ENCODE measurements at places on chromosomes 1 and 21.

DNA sequence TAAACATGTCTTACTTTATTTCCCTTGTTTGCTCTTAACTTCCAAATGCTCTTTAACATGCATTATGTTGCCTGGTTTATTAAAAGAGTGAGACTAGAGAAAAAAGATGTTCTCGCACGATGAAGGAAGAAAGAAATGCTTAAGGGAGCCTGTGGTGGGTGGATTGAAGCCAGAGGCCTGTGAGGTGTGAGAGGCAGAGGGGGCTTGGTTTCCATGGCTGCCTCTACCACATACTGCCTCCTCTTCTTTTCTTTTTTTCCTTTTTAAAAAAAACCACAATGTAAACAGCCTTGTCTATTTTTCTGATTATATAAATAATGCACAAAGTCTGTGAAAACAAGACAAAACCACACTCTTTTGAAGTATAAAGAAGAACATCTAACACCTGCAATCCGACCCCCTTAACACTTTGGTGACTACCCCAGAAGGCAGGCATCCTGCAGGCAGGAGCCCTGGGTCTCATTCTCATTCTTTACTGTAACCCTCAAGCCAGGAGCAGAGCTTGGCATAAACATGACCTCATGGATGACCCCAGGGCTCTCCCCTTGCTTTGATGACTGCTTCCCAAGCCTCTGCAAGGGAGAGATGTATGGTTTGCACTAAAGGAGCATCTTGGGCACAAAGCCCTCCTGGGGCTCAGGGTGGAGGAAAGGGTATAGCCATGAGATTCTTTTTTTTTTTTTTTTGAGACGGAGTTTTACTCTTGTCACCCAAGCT, 10.1 kb upstream of the PARP1 start:
- no peak for DNase-seq

DNA sequence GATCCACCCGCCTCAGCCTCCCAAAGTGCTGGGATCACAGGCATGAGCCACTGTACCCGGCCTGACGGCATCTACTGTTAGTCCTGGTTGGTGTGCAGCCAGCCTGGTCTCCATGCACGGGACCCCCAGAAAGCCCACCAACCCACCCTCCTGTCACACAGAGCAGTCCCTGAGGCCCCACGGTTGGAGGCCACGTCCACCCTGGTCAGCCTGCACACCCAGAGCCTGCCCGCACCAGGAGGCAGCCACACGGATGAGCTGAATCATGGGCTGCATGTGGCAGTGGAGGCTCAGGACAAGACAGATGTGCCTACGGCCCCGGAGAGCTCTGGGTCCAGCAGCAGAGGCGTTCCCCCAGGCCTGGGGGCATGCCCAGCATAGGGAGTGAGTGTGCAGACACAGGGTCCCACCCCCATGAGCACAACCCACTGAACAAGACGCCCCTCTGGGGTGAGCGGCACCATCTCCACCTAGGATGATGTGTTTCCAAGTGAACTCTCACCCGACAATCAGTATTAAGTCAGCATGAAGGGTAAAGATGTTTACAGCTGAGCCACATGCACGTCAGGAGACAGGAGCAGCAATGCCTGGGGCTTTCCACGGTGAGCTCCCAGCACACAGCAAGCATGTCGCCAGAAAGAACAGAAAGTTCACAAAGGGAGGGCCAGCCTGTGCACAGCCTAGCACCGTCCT, 102.1 kb downstream of the WDR4 start:
- DNase-seq = no peak

DNA sequence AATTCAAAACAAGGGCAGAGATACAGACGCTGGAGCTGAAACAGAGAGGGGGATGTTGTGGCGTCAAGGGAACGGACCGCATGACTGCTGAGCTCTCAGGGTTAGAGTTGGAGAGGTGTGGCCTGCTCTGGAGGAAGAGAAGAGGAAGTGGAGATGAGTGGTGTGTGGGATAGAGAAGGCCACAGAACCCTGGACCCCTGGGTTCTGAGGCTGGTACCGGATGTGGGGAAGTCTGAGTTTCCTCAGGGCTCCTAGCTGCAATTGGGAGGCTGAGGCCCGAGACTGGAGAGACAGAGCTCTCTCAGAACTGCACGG, 1.8 kb downstream of the BCAN start:
- DNase-seq = no peak

DNA sequence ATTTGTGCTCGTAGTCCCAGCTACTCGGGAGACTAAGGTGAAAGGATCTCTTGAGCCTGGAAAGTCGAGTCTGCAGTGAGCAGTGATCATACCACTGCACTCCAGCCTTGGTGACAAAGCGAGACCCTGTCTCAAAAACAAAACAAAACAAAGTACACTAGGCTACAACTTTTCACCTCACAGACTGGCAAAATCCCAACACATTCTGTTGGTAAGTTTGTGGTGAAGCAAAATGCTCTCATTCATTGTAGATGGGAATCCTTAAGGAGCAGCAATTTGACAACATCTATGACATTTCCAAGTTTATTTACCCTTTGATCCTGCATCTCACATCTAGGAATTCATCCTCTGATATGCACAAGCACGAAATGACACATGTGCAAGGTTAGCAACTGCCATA, 20.2 kb upstream of the SLC1A7 start:
- DNase-seq = no peak

- no peak for DNase-seq
Measured at GRCh38 chr1:37620707-37621106, 14.0 kb downstream of the RSPO1 start.

GRCh38 chr21:46554431-46555224, 50.3 kb downstream of the S100B start:
- no peak for DNase-seq

GRCh38 chr1:162840250-162840839, 20.6 kb downstream of the CCDC190 start:
- no peak for DNase-seq

- DNase-seq = no peak
Measured at GRCh38 chr1:38183747-38184146, 137.2 kb upstream of the POU3F1 start.

DNA sequence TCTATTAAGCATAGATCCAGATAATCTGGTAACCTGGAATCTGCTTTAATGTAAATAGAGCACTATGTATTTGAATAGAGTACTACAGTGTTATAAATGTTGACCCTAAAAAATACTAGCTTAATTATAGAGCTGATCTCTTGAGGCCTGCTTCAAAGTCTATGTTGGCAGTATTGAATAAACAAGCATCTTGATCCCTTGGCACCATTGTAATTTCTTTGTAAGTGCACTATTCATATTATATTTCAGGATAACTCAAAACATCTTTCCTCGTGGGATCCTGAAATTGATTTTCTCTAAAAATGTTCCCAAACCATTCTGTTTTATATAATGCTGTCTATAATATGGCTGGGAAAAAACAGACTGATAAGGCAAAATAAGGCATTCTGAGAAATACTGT, 10.8 kb downstream of the CTTNBP2NL start:
- no peak for DNase-seq

DNA sequence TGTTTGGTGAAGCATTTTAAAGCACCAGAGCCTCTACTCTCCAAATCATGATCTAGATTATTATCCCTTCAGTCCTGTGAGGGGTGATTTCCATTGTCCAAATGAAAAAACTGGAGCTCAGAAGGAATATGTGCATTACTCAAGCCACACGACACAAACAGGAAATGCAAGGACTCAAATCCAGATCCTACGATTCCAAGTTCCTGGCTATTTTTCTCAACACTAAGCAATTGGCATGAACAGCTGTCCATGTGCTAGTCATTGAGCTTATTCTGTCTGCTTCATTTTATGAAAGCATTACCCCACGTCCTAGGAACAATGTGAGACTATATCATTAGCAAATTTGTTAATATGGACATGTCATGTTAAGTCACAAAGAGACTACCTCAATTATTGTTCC, 273.1 kb upstream of the LYPLAL1 start:
- no peak for DNase-seq

DNA sequence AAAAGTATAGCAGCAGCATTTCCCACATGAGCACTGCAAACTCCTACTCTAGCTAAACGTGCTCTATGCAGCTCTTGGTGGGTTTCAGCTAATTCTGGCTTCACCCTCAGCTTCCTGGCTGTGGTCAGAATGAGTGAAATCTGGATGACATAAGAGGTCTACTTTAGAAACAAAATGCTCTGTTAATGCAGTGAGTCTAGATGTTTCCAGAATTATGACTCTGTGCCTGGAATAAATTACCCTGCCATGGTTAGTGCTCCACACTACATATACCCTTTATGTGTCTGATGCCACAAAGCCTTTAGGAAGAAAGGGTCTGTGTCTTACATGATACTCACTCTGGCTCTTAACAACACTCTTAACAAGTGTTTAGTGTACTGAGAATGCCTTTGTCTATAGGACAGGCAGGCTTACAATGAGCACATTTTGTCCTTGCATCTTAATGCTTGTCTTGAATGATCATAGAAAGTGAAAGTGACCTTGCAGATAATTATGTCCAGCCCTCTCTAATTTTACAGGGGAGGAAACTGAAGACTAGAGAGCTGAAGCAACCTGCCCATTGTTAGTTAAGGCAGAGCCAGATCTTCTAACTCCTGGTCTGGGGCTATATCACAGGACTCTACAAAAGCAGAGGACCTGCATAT, 9.2 kb downstream of the S100A10 start:
- DNase-seq = no peak

DNA sequence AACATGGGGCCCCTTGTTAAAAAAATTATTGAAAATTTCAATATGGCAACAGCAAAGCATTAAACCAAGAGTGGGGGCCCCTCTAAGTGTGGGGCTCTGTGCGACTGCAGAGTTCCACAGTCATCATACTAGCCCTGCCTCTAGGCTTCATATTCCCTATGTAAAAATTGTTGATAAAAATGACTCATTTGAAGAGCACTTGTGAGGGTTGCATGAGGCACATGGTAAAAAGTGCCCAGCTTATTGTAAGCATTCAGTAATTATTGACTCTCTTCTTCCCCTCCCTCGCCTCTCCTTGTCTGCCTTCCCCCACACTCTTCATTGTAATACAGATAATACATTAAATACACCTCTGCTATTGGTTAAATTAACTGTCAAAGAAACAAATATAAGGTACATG, 86.7 kb upstream of the PTBP2 start:
- no peak for DNase-seq

DNA sequence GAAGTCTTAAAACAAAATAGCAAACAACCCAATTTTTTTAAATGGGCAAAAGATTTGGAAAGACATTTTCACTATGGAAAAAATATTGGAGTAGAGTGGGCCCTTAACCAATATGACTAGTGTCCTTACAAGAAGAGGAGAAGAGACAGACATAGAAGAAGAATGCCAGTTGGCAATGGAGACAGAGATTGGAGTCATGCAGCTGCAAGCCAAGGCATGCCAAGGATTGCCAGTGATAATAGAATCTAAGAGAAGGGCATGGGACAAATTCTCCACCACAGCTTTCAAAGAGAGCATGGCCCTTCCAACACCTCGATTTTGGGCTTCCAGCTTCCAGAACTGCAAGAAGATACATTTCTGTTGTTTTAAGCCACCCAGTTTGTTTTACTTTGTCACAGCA, 92.7 kb downstream of the RGS2 start:
- DNase-seq = no peak

GRCh38 chr1:161364332-161364731, 3.3 kb downstream of the CFAP126 start:
- no peak for DNase-seq

DNA sequence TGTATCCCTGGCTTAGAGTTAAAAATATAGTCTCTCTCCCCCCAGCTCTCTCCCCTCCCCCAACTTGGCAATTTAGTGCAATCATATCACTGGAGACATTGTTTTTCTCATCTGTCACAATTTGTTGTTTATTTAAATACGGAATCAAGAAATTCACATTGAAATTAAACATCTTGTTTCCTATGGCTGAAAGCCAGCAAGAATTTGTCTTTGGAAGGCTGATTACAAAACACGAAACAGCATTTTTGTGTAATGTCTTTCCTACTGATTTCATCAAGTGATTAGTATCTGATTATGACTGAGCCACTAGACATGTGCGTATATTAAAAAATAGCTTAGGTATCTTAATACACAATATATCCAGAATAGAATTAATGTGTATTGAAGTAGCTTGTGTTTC, 119.7 kb downstream of the LYPLAL1 start:
- DNase-seq = no peak

GRCh38 chr1:183032122-183032921, 9.1 kb downstream of the LAMC1 start:
- DNase-seq = no peak

- DNase-seq = no peak
Measured at GRCh38 chr1:228801068-228801467, 65.8 kb downstream of the RHOU start.

GRCh38 chr1:213744780-213745179, 243.0 kb upstream of the PROX1 start:
- no peak for DNase-seq

GRCh38 chr1:152034654-152035538, 1.9 kb downstream of the S100A11 start:
- peak; percentile 87 for DNase-seq

- DNase-seq = no peak
Measured at GRCh38 chr1:164188497-164188896, 370.5 kb upstream of the PBX1 start.

- DNase-seq = no peak
Measured at GRCh38 chr1:226494092-226494609, 54.4 kb upstream of the STUM start.

DNA sequence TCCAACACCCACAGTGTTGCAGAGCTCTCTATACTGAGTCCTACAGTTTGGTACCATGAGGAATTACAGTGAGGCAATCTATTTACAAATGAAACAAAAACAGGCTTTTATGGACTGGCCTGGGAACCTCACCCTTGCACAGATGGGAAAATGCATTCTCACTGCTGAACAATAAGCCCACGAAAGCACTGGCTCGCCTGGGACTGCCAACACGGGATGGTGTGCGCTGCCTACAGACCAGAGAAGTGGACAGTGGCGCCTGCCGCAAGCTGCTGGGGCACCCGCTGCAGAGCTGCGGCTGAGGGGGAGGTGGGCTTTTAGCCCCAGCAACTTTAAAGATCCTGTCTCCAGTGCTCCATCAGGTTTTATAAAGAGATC, 28.5 kb upstream of the ABCG1 start:
- no peak for DNase-seq

All from SK-N-DZ (cell line).